ENCODE measurements at places on chromosomes 12 and 14.

GRCh38 chr14:92615451-92615850 lies 101.9 kb downstream of the RIN3 start:
- peak; percentile 96 for DNase-seq

DNA sequence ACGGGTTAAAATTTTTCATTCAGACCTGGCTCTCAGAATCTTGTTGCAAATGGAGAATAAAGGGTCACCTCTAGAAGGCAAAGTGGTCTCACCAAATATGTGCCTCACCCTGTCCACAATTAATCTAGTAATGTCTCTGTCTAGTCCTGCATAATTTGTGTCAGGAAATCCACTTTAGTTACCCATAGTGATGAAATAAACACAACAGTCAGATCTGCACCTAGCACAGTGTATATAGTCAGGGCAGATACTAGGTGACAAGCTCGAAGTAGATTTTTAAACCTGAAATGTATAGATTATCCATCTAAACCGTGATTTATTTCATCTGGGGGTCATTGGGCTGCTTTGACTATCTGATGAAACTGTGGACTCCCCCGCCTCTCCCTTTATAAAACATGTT lies 15.9 kb upstream of the FLVCR2 start:
- no peak for DNase-seq

GRCh38 chr14:104739546-104740516 lies 13.1 kb upstream of the SIVA1 start:
- DNase-seq, result no peak

DNA sequence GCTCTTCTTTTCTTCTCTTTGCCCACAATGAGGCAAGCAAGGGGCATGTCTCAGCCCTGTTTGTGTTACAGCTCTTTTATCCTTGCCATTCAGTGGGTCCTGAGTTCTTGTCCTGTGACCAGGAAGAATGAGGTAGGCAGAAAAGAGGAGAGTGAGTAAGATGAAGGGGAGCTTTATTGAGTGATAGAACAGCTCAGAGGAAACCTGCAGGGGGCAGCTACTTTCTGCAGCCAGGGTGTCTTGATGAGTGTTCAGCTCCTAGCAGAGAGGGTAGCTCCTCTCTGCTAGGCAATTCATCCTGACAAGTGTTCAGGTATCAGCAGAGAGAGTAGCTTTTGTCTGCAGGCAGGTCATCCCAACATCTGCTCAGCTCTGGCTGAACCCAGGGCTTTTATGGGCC lies 41.0 kb downstream of the HSD17B6 start:
- DNase-seq, result no peak

- DNase-seq, result no peak
Observed at GRCh38 chr12:104691721-104692556, 235.2 kb downstream of the CHST11 start.

DNA sequence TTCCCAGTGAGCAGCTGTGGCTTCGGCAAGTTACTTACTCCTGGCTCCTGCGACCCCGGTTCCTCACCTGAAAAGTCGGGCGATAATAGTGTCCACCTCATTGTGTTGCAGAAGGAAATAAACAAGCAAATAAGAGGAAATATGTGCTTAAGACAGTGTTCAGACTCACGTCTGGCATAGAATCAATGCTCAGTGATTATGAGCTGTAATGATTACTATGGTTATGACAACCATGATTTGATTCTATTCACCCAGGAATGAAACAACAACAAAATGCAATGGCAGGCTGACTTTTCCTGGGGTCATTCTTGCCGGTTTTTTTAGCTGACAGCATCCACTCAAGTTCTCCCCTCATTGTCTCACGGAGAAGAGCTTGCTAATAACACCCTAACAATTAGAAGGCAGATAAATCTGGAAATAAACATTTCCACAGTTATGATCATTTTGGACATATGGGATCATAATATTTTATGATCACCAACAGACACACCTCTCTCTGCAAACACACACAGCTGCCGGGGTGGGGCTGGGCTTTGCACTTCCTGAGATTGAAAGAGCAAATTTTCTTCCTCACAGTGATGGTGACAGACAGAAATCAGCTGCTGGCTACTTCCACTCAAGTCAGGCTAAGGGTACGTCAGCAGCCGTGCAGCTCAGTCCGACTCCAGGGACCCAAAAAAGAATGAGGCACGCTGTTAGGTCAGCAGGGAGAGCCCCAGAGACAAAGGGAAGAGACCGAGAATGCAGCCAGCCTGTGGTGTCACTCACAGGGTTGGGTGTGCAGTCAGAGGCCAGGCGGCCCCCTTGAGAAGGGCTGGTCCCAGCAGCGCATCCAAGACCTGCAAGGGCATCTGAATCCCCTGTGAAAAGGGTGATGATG lies 158.0 kb downstream of the RIMBP2 start:
- DNase-seq, result no peak

DNA sequence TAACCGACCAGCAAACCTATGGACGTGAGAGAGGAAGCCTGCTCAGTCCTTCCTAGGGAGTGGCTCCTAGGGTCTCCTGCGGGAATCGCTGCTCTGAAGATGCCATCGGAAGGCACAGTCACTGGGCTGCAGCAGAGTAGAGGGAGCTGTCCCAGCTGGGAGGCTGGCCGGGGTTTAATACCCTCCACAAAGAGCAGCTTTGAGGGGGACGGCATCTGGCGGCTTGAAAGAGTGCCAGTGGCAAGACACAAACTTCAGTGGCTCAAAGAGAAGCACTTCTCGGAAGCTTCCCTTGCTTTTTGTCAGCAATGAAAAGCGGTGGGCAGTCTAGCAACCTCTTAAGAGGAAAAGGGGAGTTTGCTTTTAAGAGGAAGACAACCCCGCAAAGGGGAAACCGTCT lies 114.6 kb downstream of the TMEM132C start:
- DNase-seq, result no peak

GRCh38 chr14:67522270-67522669 lies 10.8 kb upstream of the PLEKHH1 start:
- DNase-seq, result no peak

DNA sequence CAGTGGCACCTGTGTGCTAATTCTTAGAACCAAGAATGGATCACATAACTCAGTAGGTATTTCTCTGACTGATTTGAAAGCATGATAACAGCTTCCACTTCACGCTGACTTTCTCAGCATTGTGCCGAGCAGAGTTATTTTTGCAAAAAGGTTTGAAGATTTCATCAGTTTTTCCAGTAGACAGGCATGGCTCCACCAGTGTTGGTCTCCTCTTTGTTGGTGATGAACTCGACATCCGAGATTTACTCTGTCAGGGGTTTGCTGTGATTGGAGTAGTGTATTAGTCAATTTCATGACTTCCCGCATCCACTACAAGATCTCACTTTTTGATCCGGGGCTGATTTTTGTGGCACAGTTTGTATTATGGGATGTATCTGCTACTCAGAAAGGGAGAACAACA lies 85.3 kb downstream of the PRKCH start:
- no peak for DNase-seq

GRCh38 chr14:23056956-23057756 lies at the start of gene CDH24:
Gene CDH24 (minus strand): TSS chr14:23057520. CDS start chr14:23055733, 1,787 bp downstream.
- DNase-seq, result peak; percentile 49

- DNase-seq, result no peak
Observed at GRCh38 chr14:67525389-67525788, 7.7 kb upstream of the PLEKHH1 start.

GRCh38 chr14:74409441-74409840 lies 16.6 kb downstream of the SYNDIG1L start:
- no peak for DNase-seq

DNA sequence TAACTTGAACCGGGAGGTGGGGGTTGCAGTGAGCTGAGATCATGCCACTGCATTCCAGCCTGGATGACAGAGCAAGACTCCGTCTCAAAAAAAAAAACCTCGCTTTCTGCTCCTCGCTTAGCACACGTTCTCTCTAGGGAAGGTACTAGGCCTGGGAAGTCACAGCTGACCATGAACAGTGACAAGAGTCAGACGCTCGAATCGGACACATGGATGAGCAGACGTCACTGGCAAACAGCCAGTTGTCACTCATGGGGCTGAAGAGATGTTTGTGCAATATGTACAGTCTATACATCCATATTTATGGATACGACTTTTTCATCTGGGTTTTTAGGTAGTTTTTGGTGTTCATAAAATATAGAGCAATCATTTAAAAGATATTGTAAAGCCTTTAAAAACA lies 19.4 kb downstream of the TCHP start:
- DNase-seq, result no peak

- DNase-seq, result no peak
Observed at GRCh38 chr14:44847526-44848309, 114.0 kb downstream of the KLHL28 start.

DNA sequence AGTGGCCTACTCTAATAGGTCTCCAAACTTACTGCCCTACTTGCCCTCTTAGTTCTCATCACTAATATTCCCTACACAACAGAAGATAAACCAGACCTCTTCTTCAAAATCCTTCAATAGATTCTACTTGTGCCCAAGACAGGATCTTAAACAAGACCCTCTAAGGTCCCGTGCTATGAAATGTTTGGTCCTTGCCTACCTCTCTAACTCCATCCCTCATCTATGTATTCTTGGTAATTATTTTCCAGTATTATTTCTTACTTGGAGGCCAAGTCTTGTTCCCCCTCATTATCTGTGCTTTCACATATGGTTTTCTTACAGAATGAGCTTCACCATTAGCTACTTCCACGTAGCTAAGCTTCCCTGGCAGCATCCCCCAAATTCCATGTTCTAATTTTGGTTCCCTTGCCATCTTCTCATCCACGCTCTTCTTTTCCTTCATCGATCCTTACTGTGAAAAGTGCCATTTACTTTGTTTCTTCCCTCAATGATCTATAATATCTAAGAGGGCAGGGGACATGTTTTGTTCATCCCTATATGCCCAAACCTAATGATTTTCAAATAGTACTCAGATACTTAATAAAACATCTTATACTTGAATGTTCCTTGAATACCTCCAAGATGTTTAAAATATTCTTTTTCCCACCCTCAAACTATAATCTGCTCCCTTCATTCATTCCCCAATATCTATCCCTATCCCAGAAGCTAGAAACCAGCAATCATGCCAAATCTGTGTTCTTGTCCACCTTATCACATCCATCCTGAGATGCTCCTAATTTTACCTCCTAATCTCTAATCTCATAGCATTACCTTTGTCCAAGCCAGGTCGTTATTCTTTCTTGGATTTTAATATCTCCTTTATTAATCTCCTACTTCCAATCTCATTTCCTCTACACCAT lies 10.1 kb downstream of the HNRNPC start:
- DNase-seq, result no peak

DNA sequence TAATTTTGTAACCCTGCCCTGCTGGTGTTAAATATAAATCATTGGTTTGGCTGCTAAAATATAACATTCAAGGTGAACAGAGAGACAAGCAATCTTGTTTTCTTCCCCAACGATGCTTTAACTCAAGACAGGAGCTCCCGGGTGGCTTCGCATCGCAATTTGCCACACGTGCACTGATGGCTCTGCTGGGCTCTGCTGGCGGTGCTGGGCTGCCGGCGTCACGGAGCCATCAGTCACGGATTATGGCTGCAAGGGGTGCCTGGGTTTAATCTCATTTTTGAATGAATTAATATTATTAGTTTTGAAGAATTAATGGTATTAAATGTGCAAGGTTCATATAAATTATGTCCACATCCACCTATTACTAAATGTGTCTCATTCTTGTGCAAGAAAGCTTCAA lies 44.9 kb upstream of the TMEM260 start:
- DNase-seq, result no peak

GRCh38 chr14:57960946-57961785 lies 95.3 kb upstream of the SLC35F4 start:
- no peak for DNase-seq

GRCh38 chr12:39779768-39780340 lies 160.3 kb upstream of the ABCD2 start:
- DNase-seq, result no peak

Data from Jurkat, Clone E6-1 (cell line).